ENCODE measurements at places on chromosomes 6 and 20.

GRCh38 chr6:110875548-110876169 lies 1.1 kb downstream of the AMD1 start:
- no peak for DNase-seq

DNA sequence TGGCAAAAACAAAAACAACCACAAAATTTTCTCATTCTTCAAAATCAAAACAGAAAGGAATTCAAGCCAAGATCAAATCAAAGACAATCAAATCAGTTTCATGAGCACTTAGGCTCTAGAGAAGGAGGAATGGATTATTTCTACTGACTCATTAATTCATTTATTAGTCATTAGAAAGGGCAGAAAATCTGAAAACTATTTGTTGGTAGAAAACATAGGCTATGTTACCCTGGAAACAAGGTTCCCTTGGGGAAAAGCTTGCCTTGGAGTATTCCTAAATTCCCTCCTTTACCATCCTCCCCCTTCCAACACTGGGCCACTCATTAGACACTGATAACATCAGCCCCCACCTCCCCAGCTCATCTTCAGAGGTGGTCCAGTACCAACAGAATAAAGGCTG lies 17.5 kb downstream of the KIF16B start:
- DNase-seq: no peak

- DNase-seq: peak; percentile 89
Observed at GRCh38 chr6:3228046-3228671, 706 bp upstream of the TUBB2B start.

GRCh38 chr6:144955392-144955791 lies 670.3 kb downstream of the UTRN start:
- no peak for DNase-seq

All from H1 (cell line).